Dermis blood vessel endothelial cell (primary cell): ENCODE measurements at places on chromosomes 1 and 21. TPM values are rescaled to one million over a fixed set of nuclear protein-coding genes. Genes with fewer than 3 reads are reported as not detected.

C1QA gene
- total RNA-seq, result not detected in 2 replicates

AKNAD1 gene
- 0.34 TPM in 1 of 2 replicates, not detected in the other for total RNA-seq

RHD gene
- 0.09 and 0.34 TPM in 2 replicates for total RNA-seq

OPN3 gene
- total RNA-seq, result 27.0 and 32.3 TPM in 2 replicates

LRRC39 gene
- 0.09 TPM in 1 of 2 replicates, not detected in the other for total RNA-seq

TNFRSF18 gene
- 1.0 TPM in 1 of 2 replicates, not detected in the other for total RNA-seq

OR10Z1 gene
- not detected in 2 replicates for total RNA-seq

ECM1 gene
- 0.19 and 0.34 TPM in 2 replicates for total RNA-seq

- no peak for DNase-seq
Measured at GRCh38 chr1:229230140-229230892, 40.6 kb upstream of the RAB4A start.

DNA sequence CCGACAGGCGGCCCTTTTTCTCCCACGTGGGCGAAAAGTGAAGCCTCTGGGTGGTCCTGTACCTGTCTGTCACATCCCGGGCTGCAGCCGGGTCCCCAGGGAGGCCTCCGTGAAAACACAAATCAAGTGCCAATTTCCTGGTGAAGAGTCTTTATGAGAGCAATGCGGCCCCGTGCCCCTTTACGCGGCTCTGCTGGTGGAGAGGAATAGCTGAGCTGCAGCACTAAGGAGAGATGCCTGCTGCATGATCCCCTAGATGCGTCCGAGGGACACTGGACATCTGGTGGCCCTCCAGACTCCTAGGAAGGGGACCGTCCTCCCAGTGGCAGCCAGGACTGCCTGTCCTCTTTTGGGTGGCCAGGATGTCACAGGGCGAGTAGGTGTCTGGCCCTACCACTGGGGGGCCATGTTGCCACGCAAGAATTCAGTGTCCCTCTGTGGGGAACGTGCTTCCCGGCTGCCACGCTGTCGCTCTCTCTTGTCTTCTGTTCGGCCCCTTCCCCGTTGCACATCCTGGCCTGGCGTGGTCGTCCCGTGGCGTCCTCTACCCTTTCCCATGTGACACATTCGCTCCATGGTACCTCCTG is 38.7 kb downstream of the COL18A1 start:
- no peak for DNase-seq

- DNase-seq, result no peak
Measured at GRCh38 chr1:38829368-38829767, 30.2 kb downstream of the RRAGC start.

DNA sequence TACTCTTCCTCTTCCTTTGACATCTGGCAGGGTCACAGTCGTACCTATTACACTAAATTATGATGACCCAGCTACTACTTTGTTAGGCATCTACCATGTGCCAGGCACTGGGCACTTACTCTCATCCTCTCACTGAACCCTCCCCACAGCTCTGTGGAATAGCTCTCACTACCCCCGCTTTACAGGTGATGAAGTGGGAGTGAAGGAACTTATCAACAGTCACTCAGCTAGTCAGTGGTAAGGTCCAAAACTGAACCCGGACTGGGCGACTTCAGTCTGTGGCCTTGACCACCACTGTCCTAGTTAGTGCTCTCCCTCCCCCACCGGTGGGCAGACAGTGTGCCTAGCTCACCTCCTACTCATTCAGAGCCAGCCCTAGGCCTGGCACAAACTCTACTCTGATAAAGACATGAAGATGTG is 12.3 kb downstream of the ADGRB2 start:
- DNase-seq, result no peak

DNA sequence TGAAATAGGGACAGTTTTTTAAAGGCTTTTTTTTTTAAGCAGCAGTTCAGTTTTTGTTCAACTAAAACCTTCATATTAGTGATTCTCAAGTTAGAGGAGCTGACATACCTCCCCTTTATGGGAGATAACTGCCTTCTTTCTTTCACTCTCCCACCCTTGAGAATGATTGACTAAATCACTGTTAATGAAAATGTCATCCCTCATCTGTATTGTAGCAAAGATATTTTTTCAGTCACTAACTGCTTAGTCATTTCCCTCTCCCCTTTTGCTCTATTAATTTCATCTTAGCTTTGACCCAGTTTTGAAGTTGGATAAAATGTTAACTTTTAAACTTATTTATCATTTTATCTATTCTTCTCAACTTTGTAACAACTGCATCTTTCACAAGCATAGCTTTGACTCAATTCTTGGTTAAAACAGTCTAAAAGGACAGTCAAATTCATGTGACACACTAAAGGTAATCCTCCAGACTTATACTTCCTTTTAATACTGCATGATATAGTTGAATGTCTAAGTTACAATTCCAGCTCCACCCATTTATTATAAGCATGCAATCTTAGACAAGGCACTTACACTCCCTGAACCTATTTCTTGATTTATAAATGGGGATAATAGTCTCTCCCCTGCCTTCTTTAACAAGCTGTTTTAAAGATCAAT is 17.1 kb downstream of the CAPZA1 start:
- peak; percentile 35 for DNase-seq

DNA sequence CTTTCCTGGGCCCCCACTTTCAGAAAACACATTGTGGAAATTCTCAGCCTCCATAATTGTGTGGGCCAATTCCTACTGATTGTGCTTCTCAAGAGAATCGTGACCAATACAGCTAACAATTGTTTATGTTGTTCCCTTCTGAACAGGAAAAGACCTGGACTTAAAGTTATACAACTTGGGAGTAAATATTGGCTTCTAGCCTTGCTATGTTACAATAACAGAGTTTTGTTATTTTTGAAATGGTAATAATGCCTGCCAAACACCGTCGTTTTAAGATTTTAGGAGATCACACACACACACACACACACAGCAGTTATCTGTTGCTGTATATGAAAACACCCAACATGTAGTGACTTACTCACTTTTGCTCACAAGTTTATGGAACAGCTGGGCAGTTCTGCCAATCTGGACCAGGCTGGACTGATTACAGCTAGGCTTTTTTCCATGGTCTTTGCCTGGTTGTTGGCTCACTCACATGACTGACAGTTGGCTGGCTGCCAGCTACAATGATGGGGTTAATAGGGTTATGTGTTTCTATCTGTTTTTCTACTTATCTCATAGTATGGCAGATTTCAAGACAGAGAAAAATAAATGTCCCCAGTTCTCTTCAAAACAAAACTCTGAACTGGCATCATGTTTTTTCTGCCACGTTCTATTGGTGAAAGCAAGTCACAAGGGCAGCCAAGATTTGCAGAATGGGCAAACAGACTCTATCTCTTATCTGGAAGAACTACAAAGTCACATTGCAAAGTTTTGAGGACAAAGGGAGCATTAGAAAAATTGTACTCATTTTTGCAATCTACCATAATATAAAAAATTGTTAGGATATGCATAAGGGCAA is 447.5 kb downstream of the NEGR1 start:
- DNase-seq, result peak; percentile 2

GRCh38 chr21:28687586-28687985 is 305.1 kb downstream of the LTN1 start:
- no peak for DNase-seq

DNA sequence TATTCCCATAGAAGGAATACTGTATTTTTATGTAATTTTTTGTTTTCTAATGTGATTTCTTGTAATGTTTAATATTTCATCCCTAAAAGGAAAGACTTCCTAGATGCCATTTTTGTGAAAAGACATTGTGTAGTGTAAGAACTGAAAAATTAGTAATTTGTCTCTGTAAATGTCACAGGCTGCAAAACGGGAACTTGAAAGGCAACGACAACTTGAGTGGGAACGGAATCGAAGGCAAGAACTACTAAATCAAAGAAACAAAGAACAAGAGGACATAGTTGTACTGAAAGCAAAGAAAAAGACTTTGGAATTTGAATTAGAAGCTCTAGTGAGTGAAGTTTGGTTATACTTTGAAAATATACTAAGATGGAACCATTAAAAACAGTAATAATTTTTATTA is 132.2 kb downstream of the ITSN1 start:
- no peak for DNase-seq

GRCh38 chr1:51131185-51131584 is 29.2 kb downstream of the C1orf185 start:
- DNase-seq, result no peak

GRCh38 chr21:38950435-38951094 is 144.8 kb downstream of the ETS2 start:
- no peak for DNase-seq

GRCh38 chr1:19074902-19075721 is 118.6 kb upstream of the IFFO2 start:
- DNase-seq, result no peak

DNA sequence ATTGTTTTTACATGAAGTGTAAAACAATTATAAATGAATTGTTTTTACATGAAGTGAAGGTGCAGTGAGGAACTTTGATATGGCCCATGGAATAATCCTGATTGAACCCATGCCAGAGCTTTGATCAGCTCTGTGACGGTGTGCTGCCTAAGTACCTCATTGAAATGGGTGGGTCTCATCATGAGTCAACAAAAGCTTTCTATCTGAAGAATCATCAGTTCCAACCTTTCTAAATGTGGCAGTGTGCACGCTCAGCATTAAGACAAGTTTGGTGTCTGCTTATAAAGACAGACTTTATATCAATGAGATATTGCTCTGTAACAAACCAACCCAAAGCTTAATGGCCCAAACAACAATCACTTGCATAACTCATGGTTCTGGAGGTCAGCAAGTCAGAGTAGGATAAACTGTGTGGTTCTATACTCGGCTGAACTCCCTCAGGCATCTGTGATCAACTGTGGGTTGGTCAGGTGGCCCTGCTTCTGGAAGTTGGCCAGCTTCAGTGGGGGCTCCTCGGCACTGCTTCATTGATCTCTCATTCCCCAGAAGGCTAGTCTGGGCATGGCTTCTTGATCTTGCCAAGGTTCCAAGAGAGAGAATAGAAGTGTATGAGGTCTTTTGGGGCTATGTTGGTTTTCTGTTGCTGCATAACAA is 258.0 kb downstream of the LTN1 start:
- DNase-seq, result no peak

GRCh38 chr1:229819091-229819490 is 193.0 kb downstream of the URB2 start:
- DNase-seq, result peak; percentile 9

DNA sequence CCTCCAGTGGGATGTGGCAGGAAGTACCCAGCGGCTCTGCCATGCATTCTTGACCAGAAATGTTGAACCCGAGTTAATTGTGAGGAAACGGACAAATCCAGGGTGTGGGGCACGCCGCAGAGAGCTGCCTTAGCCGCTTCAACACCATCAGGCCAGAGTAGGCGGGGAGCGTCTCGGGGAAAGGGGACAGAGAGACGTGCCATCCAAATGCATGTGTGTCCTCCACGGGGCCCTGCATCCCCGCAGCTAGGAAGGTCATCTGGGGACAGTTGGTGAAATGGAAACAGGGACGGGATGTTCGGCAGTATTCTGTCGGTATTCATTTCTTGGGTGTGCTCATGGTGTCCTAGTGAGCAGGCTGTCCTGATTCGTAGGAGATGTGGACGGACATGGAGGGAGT is 59.1 kb upstream of the TRAPPC10 start:
- DNase-seq, result no peak

DNA sequence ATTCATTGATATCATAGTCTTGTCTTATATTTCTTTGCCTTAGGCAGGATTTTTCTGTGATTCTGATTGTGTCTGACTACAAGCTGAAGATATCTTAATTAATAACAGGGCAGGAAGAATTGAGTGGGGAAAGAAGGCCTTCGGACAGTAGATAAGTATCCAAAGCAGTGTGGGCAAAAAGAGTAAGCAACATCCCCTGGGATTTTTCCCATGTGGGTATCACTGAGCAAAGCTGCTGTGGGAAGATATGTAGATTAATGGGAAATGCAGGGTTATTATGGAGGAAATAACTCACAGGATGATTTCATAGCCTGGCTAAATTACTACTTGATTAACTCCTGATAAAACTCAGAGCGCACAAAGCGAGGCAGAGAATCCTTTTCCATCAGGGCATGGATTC is 55.7 kb downstream of the RGS5 start:
- peak; percentile 74 for DNase-seq

- DNase-seq, result no peak
Measured at GRCh38 chr1:64721135-64721534, 23.7 kb upstream of the RAVER2 start.

GRCh38 chr1:166165661-166166328 is 1.0 kb downstream of the FAM78B start:
- DNase-seq, result peak; percentile 10

- peak; percentile 30 for DNase-seq
Measured at GRCh38 chr1:29271724-29272123, 35.4 kb downstream of the PTPRU start.

DNA sequence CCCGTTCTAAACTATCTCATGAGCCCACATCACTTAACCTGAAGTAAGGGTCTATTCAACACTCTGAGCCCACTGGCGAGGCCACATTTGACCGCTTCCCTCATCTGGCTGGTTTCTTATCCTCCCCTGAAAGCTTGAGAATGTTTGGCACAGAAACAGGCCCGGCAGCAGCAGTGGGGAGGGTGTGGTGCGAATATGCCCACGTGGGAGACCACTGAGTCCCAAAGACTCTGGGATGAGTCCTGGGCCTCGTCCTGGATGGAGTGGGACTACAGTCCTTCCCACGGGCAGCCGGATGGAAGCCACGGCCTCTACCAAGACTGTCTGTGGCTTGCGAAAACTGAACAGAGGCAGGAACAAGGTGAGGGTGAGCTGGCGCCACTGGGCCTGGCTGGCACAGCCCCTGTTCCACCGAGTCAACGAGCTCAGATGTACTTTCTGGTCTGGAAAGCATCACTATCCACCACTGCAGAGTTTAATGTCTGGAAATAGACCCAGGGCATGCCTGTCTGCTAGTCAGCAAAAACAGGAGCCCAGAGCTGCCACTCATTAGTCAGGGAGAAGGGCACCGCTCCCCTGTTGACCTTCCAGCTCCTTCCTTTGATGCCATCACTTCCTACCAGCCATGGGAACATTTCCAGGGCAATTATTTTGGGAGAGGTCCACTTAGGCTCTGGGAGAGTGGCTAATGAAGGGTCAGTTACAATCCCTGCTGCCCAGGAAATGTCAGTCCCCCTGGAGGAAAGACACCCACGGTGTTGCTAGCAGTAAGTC is 386.6 kb downstream of the MATN1 start:
- DNase-seq, result no peak

GRCh38 chr1:218775501-218776021 is 398.1 kb upstream of the LYPLAL1 start:
- DNase-seq, result no peak

- no peak for DNase-seq
Measured at GRCh38 chr1:53547231-53547790, 88.1 kb downstream of the DMRTB1 start.
